ENCODE measurements at places on chromosomes 3 and 15. TPM values are rescaled to one million over a fixed set of nuclear protein-coding genes. Genes with fewer than 3 reads are reported as not detected.

TLR9 gene
- total RNA-seq = not detected

TRIM42 gene
- not detected for total RNA-seq

DOCK3 gene
- total RNA-seq = 0.88 TPM

FAM98B gene
- total RNA-seq = 17.0 TPM

FBLN2 gene
- 34.4 TPM for total RNA-seq

SLC2A2 gene
- 15.0 TPM for total RNA-seq

CCR8 gene
- not detected for total RNA-seq

UBE2E1 gene
- total RNA-seq = 110 TPM

Data from metanephros (tissue), 2 donors.